ENCODE measurements at places on chromosomes 12 and 14. TPM values are rescaled to one million over a fixed set of nuclear protein-coding genes. Genes with fewer than 3 reads are reported as not detected.

GRCh38 chr12:71795901-71796300 lies 41.2 kb downstream of the RAB21 start:
- DNase-seq = no peak

GRCh38 chr12:119202544-119202943 lies 23.8 kb downstream of the HSPB8 start:
- DNase-seq = no peak

DNA sequence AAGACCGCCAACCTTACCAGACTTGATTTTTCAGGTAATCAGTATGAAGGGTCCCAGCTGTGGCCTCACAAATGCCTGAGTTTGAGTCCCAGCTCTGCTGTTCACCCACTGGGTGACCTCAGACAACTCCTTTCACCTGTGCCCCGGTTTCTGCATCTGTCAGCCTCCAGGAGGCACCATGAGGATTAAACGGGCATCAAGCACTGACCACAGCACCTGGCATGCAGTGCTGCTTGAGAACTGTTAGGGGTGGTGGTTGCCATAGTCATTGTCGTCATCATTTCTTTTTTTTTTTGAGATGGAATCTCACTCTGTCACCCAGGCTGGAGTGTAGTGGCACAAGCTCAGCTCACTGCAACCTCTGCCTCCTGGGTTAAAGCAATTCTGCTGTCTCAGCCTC lies 57.9 kb downstream of the PHETA1 start:
- peak; percentile 74 for DNase-seq

DNA sequence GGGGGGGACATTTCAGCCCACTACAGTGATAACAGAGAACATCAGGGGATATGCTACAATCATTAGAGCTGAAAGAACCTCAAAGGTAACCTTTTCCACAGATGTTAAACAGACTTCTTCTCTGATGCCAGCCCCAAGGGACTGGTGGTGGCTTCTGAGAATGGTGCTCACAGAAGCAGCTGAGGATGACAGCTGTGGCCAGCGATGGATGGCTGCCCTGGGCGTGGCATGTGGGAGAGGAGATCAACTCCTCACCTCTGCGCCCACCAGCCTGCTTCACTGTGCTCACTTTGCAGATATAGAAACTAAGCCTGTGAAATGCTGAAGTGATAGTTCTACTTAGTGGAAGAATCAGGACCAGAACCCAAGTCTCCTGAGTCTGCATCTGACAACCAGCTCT lies 33.0 kb downstream of the FOXN3 start:
- DNase-seq = peak; percentile 87

OAS2 gene
- total RNA-seq = 9.1 TPM

ABCC9 gene
- total RNA-seq = 10.1 TPM

- no peak for DNase-seq
Measured at GRCh38 chr12:128792398-128792797, 31.4 kb downstream of the SLC15A4 start.

Data from myocyte (in vitro differentiated cells).